ENCODE measurements at places on chromosomes 6 and 20.

DNA sequence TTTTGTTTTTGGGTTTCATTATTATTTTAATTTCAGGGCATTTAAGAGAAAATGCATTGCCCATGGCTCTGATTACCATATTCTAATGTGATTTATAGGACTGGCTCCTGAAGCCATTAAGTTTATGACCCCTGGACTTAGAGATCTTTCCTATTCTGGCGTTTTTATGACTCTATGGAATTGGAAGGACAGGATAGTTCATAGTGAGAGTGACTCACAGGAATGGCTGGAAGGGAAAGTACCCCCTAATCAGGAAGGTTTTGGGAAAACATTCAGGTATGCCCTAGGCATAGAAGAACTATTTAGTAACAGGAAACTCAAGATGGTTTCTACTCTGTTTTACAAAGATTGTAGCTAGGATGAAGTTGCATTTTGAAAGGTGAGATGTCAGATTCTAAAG lies 108.6 kb upstream of the SLC2A12 start:
- DNase-seq: peak; percentile 39

- DNase-seq: peak; percentile 88
Observed at GRCh38 chr6:157089258-157089657, 234.1 kb downstream of the TMEM242 start.

GRCh38 chr20:36097337-36098151 lies 57.0 kb upstream of the EPB41L1 start:
- DNase-seq: peak; percentile 37

GRCh38 chr6:168908887-168909286 lies 344.8 kb downstream of the THBS2 start:
- peak; percentile 50 for DNase-seq

- no peak for DNase-seq
Observed at GRCh38 chr20:44656448-44656847, 4.9 kb upstream of the ADA start.

- DNase-seq: no peak
Observed at GRCh38 chr6:111231090-111231459, 143.8 kb downstream of the SLC16A10 start.

- no peak for DNase-seq
Observed at GRCh38 chr6:42230345-42231321, 13.0 kb upstream of the MRPS10 start.

DNA sequence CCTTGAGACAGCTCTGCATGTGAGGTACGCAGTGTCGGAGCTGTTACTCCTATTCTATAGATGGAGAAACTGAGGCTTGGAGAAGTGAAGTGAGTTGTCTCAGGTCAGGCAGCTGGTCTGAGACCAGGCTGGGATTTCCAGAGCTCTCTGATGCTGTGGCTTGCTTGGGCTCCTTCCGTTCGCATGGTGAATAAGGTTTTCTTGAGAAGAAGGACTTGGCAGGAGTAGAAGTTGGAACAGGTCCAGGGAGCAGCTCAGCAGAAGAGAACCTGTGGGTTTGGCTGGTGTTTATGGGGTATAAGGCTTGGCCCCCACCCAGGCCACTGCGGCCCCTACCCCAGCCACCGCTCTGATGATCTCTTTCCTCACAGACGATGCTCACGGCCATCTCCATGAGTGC lies 7.4 kb downstream of the SLC12A5 start:
- no peak for DNase-seq

GRCh38 chr6:154343473-154344308 lies 12.9 kb downstream of the IPCEF1 start:
- DNase-seq: peak; percentile 53

- DNase-seq: peak; percentile 67
Observed at GRCh38 chr20:58630063-58630462, 21.0 kb upstream of the STX16 start.

DNA sequence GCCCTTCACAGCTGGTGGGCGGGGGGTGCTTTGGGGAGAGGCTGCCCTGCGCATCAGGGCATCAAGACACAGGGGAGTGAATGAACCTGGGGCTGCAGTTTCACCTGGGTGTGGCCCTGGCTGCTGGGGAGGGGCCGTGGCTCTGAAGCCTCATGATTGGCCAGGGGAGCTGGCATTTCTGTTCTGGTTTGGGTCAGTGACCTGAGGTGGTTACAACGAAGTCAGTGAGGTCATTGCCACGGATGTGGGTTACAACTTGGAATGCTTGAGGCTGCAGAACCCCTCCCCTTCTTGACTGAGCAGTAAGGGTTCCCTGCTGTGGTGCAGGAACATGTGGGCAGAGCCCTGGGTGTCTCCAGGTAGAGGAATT lies 3.0 kb downstream of the TCEA2 start:
- DNase-seq: peak; percentile 73

DNA sequence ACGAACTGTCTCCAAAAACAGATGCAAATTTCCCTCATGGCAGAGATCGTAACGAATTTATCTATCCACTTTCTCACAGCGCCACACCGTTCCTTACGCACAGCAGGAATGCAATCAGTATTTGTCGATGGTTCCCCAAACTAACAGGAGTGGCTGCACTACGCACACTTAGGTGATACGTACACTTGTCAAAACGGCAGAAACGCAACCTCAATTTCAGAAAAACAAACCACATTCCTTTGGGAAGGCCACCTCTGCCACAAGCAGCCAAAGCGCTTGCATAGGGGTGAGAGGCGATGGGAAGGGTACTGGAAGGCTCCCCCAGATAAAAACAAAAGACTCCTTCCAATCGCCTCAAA lies 638 bp downstream of the MDN1 start:
- DNase-seq: no peak

- DNase-seq: no peak
Observed at GRCh38 chr6:131063764-131064272, 773 bp upstream of the EPB41L2 start.

DNA sequence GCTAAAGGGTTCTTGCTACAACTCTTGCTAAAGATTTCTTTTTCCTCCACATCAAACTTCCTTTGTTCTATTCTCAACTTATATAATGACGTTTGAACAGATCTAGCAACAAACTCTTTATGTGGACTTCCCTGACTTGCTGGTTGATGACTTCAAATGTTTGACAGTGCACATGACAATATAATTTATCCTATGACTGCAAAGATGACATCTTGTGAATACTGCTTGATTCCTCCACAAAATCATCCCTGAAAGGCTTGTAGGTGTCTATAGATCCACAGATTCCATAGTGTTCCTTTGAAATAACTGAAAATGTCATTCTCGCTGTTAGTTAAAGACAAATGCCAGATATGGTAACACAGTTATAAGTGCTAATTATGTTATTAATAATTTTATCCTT lies 478.9 kb downstream of the NKAIN2 start:
- DNase-seq: no peak

DNA sequence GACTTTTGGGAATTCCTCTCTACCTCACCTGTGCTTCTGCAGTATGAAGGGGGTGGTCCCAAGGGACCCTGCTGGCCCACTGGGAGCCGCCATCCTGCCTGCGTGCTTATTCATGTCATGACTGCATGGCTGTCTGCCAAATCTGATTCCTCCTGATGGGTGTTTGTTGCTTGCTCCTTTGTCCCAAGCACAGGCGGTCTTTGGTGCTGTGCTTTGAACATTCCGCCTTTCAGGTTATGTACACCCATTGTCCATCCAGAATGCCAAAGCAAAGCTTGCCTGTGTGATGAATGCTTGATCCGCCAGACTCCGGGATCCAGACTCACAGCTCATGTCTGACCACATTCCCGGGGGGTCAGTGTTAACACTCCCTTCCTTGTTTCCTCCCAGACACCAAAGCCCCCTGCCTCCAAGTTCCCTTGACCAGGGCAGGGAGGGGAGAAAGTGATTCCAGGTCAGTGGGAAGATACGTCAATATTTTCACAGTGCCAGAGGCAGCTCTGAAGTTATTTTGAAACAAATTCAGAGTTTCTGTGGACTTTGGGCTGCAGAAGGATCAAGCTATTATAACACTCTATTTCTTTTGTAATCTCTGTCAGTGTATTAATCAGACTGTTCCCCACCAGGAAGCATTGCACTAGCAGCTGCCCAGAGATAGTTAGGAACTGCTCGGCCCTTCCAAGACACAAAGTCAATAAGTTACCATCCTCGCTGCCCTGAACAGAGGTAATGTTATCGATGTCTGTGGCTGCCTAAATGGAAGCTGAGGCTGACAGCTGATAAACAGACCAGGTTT lies 9.5 kb downstream of the DAAM2 start:
- DNase-seq: no peak

GRCh38 chr20:50439539-50440453 lies 70.4 kb upstream of the PTPN1 start:
- DNase-seq: no peak

GRCh38 chr6:56282391-56282790 lies 35.0 kb upstream of the COL21A1 start:
- no peak for DNase-seq

GRCh38 chr20:46139266-46139889 lies 21.3 kb downstream of the CD40 start:
- DNase-seq: no peak

DNA sequence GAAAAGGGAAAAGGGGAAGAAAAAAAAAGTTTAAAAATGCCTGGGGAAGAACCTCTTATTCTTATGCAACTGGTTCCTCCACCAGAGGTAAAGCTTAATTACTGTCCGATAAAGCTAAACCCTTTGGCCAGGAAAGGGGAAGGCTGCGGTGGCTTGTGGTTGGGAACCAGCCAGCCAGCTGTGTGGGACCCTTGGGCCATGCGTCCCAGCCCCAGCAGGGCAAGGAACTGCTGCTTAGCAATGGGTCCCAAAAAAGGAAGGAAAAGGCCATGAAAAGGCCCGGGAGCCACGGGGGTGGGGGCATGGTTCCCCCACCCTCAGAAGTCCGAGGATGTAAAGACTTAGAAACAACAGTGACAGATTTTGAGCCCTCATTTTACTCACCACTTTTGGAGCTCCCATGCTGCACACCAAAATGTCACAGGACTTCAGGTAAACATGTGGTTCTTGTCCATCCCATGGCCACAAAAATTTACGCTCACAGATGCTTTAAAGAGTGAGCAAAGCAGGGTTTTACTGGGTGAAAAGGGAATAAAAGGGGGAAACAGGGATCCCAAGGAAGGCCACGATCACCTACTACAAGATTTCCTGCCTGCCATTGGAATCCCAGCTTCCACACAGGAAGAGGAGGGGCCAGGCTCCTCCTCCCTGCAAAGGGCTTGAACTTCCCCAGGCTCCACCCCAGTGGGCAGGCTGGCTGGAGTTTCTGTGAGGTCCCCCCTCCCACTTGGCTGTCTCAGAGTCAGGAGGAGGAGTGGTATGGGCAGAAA lies 1234.7 kb upstream of the GJE1 start:
- DNase-seq: no peak

DNA sequence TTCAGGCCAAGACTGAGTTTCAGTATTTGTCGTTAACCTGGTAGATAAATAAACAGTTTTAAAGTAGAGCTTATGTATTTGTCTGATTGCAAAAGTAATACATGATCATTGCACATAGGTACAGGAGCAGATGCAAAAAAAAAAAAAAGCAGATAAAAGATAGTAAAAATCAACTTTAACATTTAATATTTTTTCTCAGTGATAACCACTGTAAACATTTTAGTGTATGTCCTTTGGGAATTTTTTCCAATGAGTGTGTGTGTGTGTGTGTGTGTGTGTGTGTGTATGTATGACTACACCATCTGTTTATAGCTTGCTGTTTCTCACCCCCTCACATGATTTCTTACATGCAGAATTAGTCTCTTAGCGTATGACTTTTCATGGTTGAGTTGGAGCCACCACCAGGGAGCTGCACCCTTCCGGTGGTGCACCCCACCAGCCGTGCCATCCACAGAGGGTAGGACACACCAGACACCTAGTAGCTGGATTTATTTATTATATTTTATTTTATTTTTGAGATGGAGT lies 26.3 kb downstream of the WRNIP1 start:
- DNase-seq: no peak

DNA sequence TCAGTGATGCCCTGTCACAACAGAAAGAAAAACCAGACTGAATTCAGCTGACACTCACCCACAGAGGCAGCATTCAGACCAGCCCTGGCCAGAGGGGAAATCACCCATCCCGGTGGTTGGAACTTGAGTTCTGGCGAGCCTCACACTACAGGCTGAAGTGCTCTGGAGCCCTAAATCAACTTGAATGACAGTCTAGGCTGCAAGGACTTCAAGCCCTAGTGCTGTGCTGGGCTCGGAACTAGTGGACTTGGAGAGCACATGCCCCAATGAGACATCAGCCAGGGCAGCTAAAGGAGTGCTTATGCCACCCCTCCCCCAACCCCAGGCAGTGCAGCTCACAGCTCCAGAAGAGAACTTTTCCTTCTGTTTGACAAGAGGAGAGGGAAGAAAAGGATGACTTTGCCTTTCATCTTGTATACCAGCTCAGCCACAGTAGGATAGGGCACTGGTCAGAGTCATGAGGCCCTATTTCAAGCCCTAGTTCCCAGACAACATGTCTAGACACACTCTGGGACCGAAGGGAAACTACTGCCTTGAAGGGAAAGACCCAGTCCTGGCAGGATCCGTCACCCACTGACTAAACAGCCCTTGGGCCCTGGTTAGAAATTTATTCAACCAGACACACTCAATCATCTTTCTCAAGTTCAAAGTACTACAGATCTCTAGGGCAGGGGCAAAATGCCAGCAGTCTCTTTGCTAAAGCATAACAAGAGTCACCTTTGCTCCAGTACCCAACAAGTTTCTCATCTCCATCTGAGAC lies 43.2 kb upstream of the PNRC1 start:
- DNase-seq: no peak

Data from HFFc6 (cell line).